ENCODE measurements at places on chromosomes 7 and 10.

GRCh38 chr10:15188603-15189002, 20.1 kb upstream of the NMT2 start:
- no peak for DNase-seq

DNA sequence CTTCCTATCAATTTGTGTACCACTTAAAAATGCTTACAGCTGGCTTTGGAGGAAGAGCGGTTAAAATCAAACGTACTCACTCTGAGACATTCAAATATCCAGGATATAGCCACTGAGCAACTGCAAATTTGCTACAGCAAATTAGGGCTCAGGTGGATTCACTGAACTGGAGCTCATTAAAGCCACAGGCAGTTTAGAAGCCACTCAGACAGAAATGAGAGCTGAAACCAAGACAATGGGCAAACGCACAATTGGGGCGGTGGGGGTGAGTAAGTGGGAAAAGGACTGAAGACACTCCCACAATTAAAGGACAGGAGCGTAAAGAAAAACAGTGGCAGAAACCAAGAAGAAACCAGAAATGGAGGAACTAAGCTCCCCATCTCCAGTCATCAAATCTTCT, 20.5 kb downstream of the MPP7 start:
- no peak for DNase-seq

DNA sequence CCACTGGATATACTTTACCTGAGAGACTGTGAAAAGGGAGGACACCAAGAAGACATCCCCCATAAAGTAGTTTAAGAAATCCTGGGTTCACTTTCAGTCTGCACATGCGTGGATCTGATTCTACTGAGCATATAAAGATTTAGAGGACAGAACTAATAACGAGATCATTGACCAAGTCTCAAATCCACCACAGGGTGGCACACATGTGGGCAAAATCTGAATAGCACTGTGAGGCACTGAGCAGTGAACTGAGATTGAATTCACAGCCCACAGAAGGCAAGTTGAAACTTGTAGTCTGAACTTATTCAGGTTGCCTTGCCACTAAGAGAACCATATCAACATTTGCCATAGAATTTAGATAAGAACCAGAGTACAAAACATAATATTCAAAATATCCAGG, 818.6 kb downstream of the GRID1 start:
- peak; percentile 62 for DNase-seq

GRCh38 chr10:104247513-104248146, 7.1 kb upstream of the GSTO1 start:
- DNase-seq = no peak

DNA sequence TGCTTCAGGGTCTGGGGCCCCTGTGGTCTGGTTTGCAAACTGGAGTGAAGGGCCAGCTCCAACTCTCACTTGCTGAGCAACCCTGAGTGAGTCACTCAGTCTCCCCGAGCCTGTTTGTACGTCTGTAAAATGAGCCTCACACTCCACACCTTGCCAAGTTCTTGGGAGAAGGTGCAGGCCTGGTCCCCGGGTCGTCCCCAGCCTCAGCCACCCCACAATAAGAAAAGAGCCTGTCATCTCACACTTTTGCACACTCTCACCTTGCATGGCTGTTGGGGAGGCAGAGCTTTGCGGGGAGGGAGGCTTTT, 5.2 kb downstream of the GRIFIN start:
- no peak for DNase-seq

- no peak for DNase-seq
Observed at GRCh38 chr7:156543699-156544598, 96.6 kb upstream of the RNF32 start.

GRCh38 chr7:85714043-85714578, 527.3 kb upstream of the SEMA3D start:
- DNase-seq = no peak

- DNase-seq = peak; percentile 42
Observed at GRCh38 chr10:96017191-96017687, 26.1 kb upstream of the CCNJ start.

DNA sequence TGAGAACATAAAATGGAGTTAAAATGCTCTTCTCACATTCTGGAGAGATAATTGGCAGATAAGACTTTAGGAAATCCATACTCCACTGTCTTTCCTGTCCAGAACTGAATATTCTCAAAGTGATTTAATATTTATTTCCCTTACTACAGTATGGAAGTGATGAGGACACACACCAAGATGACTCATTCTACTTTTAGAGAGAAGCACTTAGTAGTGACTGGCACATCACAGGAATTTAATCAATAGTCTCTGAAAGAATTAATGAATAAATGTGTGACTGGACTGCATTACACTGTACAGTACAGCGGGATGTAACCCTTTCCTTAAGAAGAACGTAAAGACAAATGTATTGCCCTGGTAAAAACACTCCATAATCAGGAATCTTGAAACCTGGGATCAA, 116.7 kb downstream of the SEMA3E start:
- no peak for DNase-seq

GRCh38 chr7:145557805-145558204, 558.8 kb upstream of the CNTNAP2 start:
- DNase-seq = no peak

GRCh38 chr10:123506455-123506854, 159.7 kb upstream of the GPR26 start:
- DNase-seq = no peak

DNA sequence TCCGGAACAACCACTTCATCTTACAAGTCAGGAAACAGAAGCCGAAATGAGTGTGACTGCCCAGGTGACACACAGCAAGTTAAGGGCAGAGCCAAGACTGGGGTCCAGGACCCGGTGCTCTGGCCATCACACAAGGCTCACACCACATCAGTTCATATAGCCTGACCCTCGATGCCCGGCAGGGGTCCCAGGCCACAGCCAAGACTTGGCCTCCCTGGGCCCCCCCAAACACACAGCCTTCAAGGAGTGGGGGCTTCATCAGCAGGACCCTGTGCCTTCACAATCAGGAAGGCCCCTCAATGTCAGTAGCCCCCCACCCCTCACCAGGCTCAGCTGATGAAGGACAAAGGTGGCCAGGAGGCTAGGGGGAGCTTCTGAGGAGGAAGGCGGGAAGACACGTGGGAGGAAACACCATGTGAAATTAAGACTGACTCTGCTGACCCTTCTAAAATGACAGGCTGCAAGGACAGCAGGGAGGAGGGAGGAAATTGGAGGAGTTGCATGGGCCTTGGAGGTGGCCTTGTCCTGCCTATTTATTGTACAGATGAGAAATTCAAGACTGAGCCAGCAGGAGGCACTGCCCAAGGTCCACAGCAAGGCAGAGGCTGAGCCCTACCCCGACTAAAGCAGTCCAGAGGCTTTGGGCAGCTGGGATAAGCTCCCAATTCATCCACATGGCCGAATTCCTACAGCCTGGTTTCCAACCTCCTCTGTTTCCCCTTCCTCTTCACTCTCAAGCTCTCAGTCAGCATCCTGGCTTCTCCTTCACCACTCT, 216.1 kb upstream of the ZMIZ1 start:
- DNase-seq = peak; percentile 40

- no peak for DNase-seq
Observed at GRCh38 chr10:33808475-33808874, 474.0 kb upstream of the NRP1 start.

DNA sequence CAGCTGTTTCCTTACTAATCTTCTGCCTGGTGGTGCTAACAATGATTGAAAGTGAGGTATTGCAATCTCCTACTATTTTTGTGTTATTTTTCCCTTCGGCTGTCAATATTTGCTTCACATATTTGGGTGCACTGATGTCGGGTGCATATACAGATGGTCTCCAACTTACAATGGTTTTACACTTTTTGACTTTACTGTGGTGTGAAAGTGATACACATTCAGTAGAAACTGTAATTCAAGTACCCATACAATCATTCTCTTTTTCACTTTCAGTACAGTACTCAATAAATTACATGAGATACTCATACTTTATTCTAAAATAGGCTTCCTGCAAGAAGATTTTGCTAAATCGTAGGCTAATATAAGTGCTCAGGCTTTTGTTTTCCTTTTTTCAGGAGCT, 73.2 kb downstream of the RNF216 start:
- no peak for DNase-seq

DNA sequence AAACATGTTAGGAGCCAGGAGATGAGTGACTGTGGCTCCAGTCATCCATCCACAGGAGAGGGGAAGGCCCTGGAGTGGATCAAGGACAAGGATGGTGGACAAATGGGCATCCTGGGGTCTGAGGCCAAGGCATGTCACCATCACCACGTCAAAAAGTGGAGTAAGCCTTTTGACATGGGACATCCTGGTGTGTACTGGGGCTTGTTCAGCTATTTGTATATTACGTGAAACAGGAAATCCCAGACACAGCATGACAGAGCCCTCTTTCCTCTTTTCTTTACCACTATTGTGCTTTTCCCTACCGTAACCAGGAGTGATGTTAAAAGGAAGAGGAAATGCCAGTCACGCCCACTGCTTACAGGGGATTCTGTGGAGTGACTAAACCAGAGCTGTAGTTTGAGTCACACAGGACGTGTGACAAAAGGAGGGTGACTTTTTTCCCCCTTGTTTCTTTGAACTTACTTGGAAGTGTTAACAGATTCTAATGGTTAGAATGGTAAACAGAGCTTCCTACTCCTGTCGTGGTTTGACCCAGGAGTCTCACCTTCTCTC, 15.4 kb downstream of the ACSL5 start:
- DNase-seq = no peak

GRCh38 chr10:132641401-132641800, 103.8 kb downstream of the INPP5A start:
- no peak for DNase-seq

DNA sequence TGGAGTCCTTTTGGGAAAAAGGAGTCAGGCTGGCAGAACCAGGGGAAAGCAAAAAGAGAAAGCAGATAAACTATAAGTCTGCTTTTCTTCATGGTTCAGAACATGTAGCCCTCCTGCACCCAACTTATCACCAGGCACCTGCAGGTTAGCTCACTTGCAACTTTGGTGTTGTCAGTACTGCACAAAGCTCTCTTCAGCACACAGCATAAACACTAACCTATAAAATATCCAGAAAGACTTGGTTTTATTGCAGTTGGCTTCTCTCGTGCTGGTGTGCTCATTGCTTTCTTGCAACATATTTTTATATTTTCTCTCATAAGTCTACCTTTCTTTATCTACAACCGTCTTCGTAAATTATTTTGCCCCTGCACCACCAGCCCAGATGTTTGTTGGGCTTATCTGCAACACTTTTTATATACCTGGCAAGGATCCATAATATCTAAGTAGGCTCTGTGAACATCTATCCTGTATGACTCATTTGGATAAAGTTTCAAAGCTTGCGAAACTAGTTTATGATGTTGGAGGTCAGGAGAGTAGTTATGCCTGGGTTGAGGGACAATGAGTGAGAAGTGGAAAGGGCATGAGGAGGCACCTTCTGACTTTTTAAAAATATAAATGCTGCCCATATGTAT, 164.6 kb downstream of the ANKRD30A start:
- no peak for DNase-seq

Measured in WERI-Rb-1 (cell line).